B cell (primary cell): ENCODE measurements at places on chromosomes 11 and 22. TPM values are rescaled to one million over a fixed set of nuclear protein-coding genes. Genes with fewer than 3 reads are reported as not detected.

GRCh38 chr11:44903518-44903917 lies 47.2 kb downstream of the TP53I11 start:
- no peak overlapping the region for H3K4me3 ChIP-seq
- H3K36me3 ChIP-seq, result no peaks in the 10 kb centered on the region
- H3K4me1 ChIP-seq, result no peaks in the 10 kb centered on the region

DNA sequence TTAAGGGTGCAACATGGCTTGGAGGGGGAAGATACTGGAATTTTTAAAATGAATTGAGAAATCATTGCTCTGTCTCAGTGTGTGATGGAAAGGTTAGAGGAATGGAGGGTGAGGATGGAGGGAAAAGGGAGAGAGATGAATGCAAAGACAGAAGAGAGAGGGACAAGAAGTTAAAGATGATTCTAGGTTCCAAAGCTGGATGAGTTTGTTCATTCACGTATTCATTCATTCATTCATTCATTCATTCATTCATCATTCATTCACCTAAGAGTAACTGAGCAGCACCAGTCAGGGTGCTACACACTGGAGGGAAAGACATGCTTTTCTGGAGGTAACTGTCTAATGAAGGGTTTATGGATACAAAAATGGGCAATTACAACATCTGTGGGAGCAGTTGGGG lies 209.2 kb downstream of the GRIK4 start:
- no peaks in the 10 kb centered on the region for H3K27me3 ChIP-seq
- DNase-seq, result no peak
- H3K4me1 ChIP-seq, result no peaks in the 10 kb centered on the region
- H3K36me3 ChIP-seq, result no peaks in the 10 kb centered on the region
- H3K27ac ChIP-seq, result no peak overlapping the region
- no peak overlapping the region for H3K4me3 ChIP-seq

GRCh38 chr11:43871051-43871450 lies 9.6 kb upstream of the ALKBH3 start:
- no peaks in the 10 kb centered on the region for H3K36me3 ChIP-seq
- peaks cover 24% of the 10 kb centered on the region for H3K27me3 ChIP-seq
- no peak overlapping the region for H3K4me3 ChIP-seq
- peaks cover 4% of the 10 kb centered on the region for H3K4me1 ChIP-seq
- DNase-seq, result no peak

GRCh38 chr11:70405679-70406395 lies 7.5 kb downstream of the CTTN start:
- no peaks in the 10 kb centered on the region for H3K4me1 ChIP-seq
- peaks cover 14% of the 10 kb centered on the region for H3K27me3 ChIP-seq
- no peak for DNase-seq
- no peak overlapping the region for H3K4me3 ChIP-seq
- no peaks in the 10 kb centered on the region for H3K36me3 ChIP-seq

DNA sequence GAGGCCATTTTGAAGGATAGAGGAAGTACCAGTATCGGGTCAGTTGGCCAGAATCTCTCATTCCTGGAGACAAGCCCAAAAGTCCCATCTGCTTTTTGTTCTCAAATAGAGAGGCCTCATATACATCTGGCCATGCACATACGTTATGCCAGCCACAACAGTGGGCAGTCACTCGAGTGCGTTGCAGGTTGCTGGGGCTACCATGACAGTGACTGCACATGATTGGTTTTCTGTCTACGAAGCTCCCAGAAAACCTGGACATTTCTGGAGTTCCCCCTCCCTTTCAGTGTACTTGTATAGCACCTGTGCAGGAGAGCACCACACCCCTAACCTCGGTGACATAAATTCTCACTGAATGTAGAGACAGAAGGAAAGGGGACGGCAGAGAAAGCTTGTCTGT lies 62.1 kb downstream of the C22orf31 start:
- no peak overlapping the region for H3K4me3 ChIP-seq
- no peaks in the 10 kb centered on the region for H3K27me3 ChIP-seq
- H3K36me3 ChIP-seq, result no peaks in the 10 kb centered on the region
- no peak overlapping the region for H3K27ac ChIP-seq

GRCh38 chr11:47426062-47426956 lies at the start of gene PSMC3:
TSS of gene PSMC3 (minus strand) at chr11:47426439. CDS start at chr11:47426279, 160 bp downstream.
- H3K4me3 ChIP-seq, result peak within 1 kb of the TSS; percentile 93
- H3K27me3 ChIP-seq, result no peaks in the 10 kb centered on the region
- peaks cover 9% of the 10 kb centered on the region for H3K4me1 ChIP-seq
- DNase-seq, result peak; percentile 97
- peak within 1 kb of the TSS; percentile 78 for H3K27ac ChIP-seq

- DNase-seq, result no peak
- peak overlapping the region; percentile 22 for H3K27ac ChIP-seq
- no peaks in the 10 kb centered on the region for H3K36me3 ChIP-seq
- no peaks in the 10 kb centered on the region for H3K27me3 ChIP-seq
- H3K4me1 ChIP-seq, result peaks cover 68% of the 10 kb centered on the region
These were observed 86.3 kb upstream of the VPREB1 start for GRCh38 chr22:22158207-22158816.

GRCh38 chr11:126669416-126669815 lies 313.9 kb downstream of the ST3GAL4 start:
- H3K27ac ChIP-seq, result no peak overlapping the region
- peaks cover 4% of the 10 kb centered on the region for H3K27me3 ChIP-seq
- H3K4me1 ChIP-seq, result no peaks in the 10 kb centered on the region
- no peak for DNase-seq

GRCh38 chr11:26805001-26805400 lies 83.1 kb upstream of the SLC5A12 start:
- H3K4me1 ChIP-seq, result no peaks in the 10 kb centered on the region
- no peak for DNase-seq
- H3K27ac ChIP-seq, result no peak overlapping the region

DNA sequence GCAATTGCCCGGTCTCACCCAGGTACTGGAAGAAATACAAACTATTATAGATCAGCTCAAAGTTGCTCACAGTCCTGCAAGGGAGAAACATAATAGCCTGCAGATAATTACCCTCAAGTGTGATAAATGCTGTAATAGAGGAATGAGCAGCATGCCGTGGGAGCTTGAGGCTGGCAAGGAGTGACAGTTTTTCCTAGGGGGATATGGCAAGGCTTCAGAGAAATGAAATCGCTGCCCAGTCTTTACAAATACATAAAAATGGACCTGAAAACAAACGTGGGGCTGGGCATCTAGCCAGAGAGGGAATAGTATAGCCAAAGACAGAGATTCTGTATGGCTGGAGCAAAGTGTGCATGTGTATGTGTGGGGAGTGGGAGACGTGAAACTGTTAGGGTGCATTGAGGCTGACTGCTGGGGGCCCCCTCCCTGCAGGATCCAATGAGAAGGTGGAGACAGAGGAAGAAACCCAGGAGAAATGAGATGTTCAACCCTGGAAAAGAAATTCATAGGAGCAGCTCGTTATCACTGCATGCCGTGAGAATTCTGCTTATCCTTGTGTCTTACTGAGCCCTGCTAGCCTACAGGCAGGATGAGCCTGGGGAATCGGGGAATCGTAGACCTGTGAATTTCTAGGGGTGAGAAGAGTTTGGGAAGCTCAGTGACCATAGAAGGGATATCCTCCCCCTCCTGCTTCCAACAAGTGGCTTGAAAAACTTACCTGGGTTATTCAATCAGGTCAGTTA lies 167.0 kb downstream of the LDLRAD3 start:
- no peak for DNase-seq
- no peaks in the 10 kb centered on the region for H3K36me3 ChIP-seq
- H3K27me3 ChIP-seq, result no peaks in the 10 kb centered on the region
- H3K4me3 ChIP-seq, result no peak overlapping the region
- no peak overlapping the region for H3K27ac ChIP-seq

- no peaks in the 10 kb centered on the region for H3K27me3 ChIP-seq
- no peak for DNase-seq
- no peak overlapping the region for H3K4me3 ChIP-seq
- H3K36me3 ChIP-seq, result no peaks in the 10 kb centered on the region
These were observed 84.6 kb downstream of the MYEOV start for GRCh38 chr11:69378303-69379141.

GRCh38 chr11:134552749-134553148 lies 140.7 kb upstream of the B3GAT1 start:
- H3K36me3 ChIP-seq, result no peaks in the 10 kb centered on the region
- no peak for DNase-seq
- no peaks in the 10 kb centered on the region for H3K4me1 ChIP-seq
- no peak overlapping the region for H3K27ac ChIP-seq
- H3K4me3 ChIP-seq, result no peak overlapping the region

GRCh38 chr11:64165842-64166635 lies at the start of gene MACROD1:
TSS of gene MACROD1 (minus strand) at chr11:64166113. CDS start at chr11:64165994, 119 bp downstream.
- H3K27ac ChIP-seq, result no peak within 1 kb of the TSS
- H3K4me3 ChIP-seq, result peak within 1 kb of the TSS; percentile 87
- no peaks in the 10 kb centered on the region for H3K27me3 ChIP-seq
- DNase-seq, result peak; percentile 78
- H3K4me1 ChIP-seq, result peaks cover 14% of the 10 kb centered on the region
- no peaks in the 10 kb centered on the region for H3K36me3 ChIP-seq

DNA sequence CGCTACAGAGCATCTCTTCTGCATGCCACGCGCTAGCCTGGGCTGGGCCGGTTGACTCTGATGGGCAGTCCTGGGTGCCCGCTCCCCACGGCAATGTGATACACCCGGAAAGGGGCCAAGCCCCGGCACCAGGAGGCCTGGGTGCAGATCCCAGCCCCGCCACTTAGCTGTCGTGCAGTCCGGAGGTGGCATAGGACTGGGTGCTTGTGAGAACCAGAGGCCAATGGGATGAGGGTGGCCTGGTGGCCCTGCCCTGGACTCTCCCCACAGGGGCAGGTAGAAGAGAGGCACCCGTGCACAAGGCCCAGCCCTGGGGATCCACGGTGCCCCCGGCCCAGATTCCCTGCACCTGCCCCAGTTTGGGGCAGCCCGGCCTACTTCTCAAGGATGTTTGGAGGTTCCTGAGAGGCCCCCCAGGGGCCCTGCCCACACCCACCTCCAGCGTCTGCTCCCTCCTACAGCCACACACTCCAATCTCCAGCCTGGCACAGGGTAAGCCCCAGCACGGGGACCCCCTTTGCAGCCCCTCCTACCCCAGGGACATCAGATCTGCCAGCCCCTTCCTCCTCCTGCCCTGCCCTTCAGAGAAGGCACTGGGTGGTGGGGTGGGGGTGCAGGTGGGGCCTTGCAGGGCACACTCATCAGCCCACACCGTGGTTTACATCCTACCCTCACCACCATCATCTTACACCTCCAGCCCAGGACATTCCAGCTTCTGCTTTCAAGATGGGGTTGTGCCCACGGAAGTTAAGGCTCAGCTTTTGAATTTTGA lies 66.9 kb downstream of the CYTH4 start:
- H3K27ac ChIP-seq, result no peak overlapping the region
- H3K27me3 ChIP-seq, result no peaks in the 10 kb centered on the region
- no peak overlapping the region for H3K4me3 ChIP-seq
- DNase-seq, result no peak
- H3K4me1 ChIP-seq, result no peaks in the 10 kb centered on the region

- no peaks in the 10 kb centered on the region for H3K4me1 ChIP-seq
- no peaks in the 10 kb centered on the region for H3K36me3 ChIP-seq
- no peak for DNase-seq
- no peak overlapping the region for H3K4me3 ChIP-seq
- no peaks in the 10 kb centered on the region for H3K27me3 ChIP-seq
- no peak overlapping the region for H3K27ac ChIP-seq
These were observed 108.8 kb downstream of the MPPED1 start for GRCh38 chr22:43520632-43521039.

DNA sequence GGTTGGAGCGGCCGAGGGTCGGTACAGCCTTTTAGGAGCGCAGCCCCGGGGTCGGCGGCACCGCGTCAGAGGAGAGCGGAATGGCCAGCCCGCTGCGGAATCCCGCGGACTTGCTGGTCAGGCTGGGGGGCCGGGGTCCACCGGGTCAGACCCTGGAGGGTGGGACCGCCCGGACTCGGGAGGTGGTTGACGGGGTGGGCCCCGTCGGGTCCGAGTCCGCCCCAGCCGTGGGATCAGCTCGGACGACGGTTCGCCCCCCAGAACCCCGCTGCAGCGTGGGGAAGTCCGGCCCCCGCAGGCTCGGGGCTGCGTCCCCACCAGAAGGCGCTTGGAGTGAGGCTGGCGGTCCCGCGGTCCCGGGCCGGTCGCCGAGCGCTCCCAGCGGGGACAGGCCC lies 301 bp upstream of the ADM2 start:
- H3K27ac ChIP-seq, result no peak overlapping the region
- peaks cover 31% of the 10 kb centered on the region for H3K4me1 ChIP-seq
- H3K4me3 ChIP-seq, result peak overlapping the region; percentile 57
- DNase-seq, result no peak
- H3K36me3 ChIP-seq, result no peaks in the 10 kb centered on the region
- peaks cover 13% of the 10 kb centered on the region for H3K27me3 ChIP-seq

RIC3 gene
- 73.0 and 74.6 TPM in 2 replicates for total RNA-seq
